ENCODE measurements at places on chromosomes 4 and X. TPM values are rescaled to one million over a fixed set of nuclear protein-coding genes. Genes with fewer than 3 reads are reported as not detected.

DNA sequence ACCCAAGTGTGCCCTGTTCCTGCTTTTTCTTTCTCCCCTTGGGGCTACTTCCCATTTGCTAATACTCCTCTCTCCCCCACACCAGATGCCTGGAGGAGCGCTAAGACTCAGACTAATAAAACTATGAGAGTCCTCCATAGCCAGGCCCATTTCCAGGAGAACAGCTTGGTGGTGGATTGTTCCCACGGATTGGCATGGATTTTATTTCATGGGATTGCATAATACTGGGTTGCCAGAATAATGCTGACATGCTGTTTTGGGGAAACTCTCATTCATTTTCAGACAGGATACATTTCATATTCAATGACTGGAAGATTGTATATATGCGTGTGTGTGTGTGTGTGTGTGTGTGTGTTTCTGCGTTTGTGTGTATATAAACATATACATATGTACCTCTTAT, 447.5 kb upstream of the PITX2 start:
- DNase-seq: no peak

- DNase-seq: no peak
These were observed 65.0 kb downstream of the LIMCH1 start for GRCh38 chr4:41602886-41603498.

DNA sequence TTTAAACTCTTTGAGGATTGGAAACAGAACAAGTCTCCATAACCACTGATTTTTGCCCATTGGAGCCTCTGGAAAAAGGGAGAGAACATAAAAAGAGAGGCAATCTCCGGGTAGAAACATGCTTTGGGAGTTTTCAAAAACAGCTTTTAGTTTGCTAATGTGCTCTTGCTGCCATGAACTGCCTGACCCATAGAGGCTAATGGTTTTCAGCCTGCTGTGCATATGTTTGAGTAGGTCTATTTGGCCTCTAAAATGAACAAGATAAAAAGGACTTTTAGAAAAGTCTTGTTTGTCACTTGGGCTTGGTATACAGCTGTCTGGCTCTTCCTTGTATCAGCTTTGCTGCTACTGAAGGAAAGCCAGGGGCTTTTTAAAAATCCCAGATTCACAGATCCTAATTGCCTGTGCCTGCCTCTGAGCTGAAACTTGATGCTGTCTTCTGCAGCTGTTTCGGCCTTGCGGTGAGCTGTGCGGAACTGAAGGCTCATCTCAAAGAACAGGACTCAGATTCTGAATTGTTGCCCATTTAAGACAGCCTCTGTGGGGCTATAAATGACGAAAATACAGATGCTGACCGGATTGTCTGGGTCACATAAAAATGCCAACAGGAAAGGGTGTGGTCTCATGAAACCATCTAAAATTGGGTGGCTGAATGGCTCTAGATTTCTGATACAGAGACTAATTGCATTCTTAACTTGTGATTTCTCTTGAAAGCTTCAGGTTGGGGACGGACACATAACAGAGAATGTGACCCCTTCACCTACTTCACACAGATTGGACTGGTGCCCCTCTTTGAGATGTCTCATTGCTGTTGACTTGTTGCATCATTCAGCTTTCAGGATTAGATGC, 18.4 kb upstream of the ZNF41 start:
- DNase-seq: no peak

GRCh38 chr4:75737398-75737797, 13.0 kb downstream of the USO1 start:
- DNase-seq: no peak

GRCh38 chrX:115912372-115912897, 258.1 kb upstream of the AGTR2 start:
- no peak for DNase-seq

HEPH gene
- total RNA-seq: 3.9 TPM

RRH gene
- total RNA-seq: not detected

- DNase-seq: no peak
These were observed 234.2 kb upstream of the RPS6KA3 start for GRCh38 chrX:20500949-20501348.

DNA sequence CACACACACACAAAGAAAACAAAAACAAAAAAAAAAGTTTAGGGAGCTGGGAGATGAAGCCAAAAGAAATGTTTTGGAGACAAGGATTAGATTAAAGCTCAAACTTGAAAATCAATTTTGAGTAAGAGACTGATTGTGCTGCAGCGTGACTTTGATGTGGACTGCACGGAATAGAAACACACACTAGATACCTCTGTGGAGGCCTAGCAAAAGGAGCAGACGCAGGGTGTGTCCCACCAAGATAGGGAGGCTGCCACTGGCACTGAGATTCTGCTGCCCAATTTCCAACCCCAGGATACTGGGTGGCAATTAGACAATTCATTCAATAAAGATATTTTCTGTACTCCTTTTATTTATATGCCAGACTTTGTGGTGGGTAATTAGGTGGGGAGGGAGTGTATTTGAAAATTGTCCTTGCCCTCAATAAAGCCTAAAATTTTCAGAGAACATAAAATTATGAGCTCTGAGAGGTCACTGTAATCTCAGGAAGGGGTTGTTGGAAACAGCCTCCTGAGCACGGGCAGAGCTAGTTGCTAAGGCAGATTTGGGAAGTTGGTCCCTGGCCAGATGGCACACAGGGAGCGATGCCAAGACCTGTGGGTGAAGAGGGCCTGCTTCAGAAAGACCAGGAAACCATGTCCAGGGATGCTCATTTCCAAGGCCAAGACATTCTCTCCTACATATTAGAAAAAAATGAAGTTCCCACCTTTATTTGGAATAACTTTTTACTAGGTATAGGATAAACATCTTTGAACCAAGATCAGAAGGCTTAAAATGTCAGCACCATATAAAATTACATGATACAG, 1.9 kb upstream of the PPP3CA start:
- DNase-seq: no peak

DNA sequence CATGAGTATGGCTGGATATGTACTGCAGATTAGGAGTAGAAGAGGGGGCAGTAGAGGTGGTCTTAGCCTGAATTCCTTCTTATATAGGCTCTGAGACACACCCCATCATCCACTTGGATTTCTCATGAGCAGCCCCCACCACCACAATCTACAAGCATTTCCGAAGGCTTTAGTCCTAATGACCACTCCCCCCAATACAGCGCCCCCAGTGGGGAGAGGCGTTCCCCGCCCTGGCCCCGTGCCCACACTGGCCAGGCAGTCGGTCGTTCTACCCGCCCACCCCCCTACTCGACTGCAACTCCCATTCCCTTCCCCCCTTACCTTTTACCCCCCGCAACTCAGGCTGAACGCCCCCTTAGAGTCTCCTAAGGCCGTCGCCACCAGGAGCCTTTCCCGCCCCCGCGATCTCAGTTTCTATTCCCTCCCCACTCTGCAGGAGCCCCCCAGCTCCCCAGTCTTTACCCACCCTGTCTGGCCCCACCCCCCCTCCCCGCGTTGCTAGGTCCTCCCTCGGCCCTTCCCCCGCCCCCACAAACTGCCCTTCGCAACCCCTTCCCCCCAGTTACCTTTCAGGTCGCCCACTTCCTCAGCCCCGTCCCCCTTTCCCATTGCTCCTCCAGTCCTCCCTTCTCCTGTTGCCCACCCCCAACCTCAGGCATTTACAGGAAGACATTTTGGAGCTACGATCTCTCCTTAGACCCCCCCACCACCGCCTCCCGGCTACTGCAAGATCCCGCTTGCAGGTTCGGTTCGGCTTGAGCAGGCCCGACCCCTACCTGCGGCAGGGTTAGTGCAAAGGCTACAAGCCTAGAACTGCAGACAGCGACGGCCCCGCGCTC, 468 bp downstream of the ZMYM3 start:
- DNase-seq: no peak

DNA sequence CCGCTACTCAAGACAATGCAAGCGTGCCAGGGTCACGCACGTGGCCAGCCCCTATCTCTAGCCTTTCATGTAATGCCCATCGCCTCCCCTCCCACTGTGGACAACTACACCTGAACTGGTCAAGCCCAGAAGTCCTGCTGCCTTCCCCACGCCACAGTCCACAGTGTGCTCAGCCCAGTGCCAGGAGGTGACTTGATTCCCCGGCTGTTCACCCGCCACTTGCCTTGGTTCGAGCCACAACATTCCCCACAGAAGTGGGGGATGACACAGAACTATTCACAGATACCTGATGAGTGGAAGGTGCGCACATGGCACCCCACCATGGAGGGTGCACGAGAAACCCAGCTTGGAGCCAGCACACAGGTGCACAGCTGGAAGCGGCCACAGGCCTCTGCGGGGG, 6.8 kb downstream of the ARHGAP4 start:
- peak; percentile 87 for DNase-seq

MBNL3 gene
- 14.6 TPM for total RNA-seq

- no peak for DNase-seq
These were observed 86.8 kb downstream of the PDGFRA start for GRCh38 chr4:54315561-54316538.

- no peak for DNase-seq
These were observed 45.3 kb upstream of the SOD3 start for GRCh38 chr4:24750106-24750505.

SORCS2 gene
- 1.9 TPM for total RNA-seq

GRCh38 chr4:153346031-153346430, 1.5 kb downstream of the MND1 start:
- DNase-seq: no peak

DNA sequence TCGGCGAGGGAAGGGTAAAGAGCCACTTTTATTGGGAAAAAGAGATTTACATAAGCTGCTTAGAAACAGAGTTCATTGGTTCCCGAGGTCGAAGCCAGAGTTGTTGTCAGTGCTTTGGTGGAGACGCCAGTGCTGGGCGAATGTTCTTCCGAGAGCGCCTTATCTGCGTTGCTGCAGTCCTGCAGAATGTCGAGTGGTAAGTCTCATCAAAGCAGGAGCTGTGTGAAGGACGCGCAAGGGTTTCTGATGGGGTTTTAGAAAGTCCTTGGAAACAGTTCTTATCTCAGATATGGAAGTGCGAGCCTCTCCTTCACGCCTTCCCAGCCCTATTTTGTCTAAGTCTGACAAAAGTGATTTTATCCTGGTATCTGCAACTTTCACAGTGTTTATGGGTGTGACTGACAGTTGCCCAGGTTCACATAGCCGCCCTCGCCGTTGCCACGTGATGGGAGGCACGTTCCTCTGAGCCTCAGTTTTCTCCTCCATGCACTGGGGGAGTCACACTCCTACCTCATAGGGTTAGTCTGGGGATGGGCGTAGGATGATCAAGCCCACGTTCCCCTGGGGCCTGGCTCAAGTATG, 47.3 kb upstream of the NSG1 start:
- DNase-seq: no peak

- DNase-seq: no peak
These were observed 27.5 kb downstream of the TMEM156 start for GRCh38 chr4:39004758-39005157.

DNA sequence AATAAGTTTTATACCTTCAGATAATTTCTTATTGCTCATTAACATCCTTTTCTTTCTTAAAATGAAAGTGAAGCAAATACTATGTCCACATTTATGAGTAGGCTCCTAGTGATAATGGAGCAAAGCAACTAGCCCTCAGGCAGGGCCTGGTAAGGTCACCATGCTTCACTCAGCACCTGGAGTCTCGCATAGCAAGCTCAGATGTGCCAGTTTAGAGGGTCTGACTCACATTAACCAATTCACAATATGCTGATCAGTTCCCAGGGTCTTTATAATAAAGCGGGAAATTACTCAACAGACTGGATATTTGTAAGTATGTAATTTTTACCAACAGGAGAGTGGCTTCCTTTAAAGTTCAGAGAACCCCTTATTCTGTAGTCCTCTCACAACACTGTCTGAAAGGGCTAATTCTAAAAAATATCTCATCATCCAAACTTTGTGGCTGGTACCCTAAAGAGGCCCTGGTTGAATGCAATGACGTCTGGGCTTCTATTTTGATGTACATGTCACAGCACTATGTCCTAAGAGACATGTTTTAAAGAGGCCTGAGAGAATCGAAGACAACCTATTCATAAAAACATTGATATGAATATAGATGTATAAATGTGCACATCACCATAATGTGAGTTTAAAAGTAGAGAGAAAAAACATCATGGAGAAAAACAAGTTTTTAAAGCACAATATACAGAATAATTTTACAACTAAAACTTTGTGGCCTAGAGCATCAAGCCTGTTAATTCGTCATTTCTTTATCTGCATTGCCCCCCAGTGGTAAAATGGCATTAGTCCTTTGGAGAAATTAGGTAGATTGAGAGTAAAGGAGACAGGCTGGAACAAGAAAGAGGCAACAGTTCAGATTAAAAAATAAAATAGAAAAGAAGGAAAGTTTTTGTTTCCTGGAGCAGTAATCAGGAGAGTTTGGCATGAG, 44.3 kb downstream of the IL21 start:
- no peak for DNase-seq

GRCh38 chr4:109631532-109632108, 71.6 kb downstream of the MCUB start:
- no peak for DNase-seq

- no peak for DNase-seq
These were observed 215.3 kb upstream of the CTSO start for GRCh38 chr4:156169011-156169410.

GRCh38 chrX:106903856-106904528, 851 bp upstream of the RIPPLY1 start:
- no peak for DNase-seq

- DNase-seq: no peak
These were observed 39.3 kb upstream of the LPAR4 start for GRCh38 chrX:78708262-78708661.

SLC9A6 gene
- 11.9 TPM for total RNA-seq

DNA sequence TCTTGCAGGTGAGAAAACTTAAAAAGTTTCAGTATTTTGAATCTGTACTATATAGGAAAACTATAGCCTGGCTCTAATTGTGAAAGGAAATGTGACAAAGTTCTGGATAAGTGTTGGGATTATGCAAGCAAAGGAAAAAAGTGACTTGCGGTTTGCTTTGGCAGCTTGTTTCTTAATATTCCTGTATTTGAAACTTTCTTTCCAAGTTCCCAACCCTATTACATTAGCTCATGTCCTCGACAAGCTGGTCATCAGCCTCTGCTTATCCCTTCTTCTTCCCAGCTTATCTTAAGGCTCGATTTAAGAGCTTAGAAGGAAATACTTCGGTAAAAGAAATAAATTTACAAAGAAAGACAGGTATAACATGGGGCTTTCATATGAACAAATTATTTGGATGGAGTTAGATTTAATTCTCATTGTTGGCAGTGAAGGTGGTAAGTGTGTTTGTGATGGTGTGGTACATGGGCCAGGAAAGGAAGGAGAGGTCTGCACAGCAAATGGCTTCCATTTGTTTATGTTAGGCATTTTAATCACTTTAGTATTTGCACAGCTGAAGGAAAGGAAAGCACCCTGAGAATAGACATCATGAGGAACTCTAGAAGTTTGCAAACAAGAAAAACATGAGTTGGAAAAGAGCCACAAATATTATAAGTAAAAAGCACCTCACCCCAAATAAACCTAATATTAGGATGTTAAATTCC, 5.1 kb upstream of the MYOZ2 start:
- DNase-seq: no peak

- no peak for DNase-seq
These were observed 112.7 kb downstream of the ASMT start for GRCh38 chrX:1727531-1728027.

- no peak for DNase-seq
These were observed 914.8 kb upstream of the GRIA3 start for GRCh38 chrX:122269243-122269781.

DNA sequence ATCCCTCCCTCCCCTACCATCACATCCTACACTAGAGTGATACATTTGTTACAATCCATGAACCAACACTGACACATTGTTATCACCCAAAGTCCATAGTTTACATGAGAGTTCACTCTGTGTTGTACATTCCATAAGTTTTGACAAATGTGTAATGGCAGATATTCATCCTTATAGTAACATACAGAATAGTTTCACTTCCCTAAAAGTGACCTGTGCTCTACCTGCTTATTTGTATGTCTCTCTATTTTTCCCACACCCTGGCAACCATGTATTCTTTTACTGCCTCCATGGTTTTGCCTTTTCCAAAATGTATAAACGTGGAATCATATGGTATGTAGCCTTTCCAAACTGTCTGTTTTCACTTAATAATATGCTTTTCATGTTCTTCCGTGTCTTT, 42.2 kb upstream of the HPGD start:
- DNase-seq: no peak

Measured in mesenteric fat pad (tissue), 1 donor.